ENCODE measurements at places on chromosomes 12 and 14.

- DNase-seq = no peak
These were observed 18.0 kb upstream of the NT5DC3 start for GRCh38 chr12:103858953-103859601.

- DNase-seq = no peak
These were observed 447.2 kb downstream of the APAF1 start for GRCh38 chr12:99092100-99092851.

DNA sequence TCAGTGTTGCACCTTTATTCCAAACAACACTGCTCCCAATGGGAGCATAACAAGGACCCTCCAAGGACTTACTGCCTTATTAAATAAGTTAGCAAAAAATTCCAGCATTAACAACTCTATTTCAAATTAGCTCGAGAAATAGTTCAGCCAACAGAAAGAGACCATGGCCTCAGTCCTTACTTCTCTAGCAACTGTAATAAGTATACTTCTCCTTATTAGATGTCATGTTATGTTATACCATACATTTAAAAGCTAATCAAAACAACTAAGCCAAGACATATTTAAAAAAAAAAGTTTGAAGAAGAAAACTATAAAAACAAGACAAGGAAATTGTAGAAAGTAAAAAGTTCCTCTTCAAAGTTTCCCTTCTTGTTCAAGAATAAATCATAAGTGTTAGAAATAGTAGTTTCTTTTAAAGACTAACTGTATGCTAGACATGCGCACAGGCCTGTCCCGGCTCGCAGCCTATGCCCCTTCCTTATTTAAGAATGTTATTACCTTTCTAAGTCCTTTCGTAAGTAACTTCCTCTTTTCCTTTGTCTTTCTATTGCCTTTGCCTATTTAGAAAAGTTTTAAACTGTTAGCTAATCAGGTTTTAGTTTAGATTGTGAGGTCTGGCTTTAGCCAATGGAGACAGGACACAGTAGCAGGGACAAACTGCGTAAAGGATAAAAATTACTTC, 68.6 kb downstream of the RESF1 start:
- no peak for DNase-seq

DNA sequence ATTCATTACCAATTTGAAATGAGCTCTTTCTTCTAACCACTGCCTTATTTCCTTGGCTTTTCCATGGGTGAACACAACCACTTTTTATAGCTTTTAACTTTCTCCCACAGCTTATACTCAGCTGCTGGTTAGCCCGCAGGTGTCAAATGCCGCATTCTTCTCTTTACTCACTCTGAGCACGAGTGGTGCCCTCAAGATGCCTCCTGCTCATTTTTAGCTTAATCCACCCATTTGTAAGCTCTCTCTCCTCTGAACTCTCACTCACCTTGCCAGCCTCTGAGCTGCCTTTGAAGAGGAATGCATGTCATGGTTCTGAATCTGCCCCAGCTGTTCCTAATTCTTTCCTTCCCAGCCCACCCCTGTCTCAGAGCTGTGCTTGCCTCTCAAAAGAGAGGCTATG, 449.4 kb upstream of the PRICKLE1 start:
- DNase-seq = no peak

GRCh38 chr12:58064666-58065065, 123.3 kb downstream of the ATP23 start:
- no peak for DNase-seq

Measured in neural crest cell (in vitro differentiated cells).